ENCODE measurements at places on chromosomes 4 and X.

DNA sequence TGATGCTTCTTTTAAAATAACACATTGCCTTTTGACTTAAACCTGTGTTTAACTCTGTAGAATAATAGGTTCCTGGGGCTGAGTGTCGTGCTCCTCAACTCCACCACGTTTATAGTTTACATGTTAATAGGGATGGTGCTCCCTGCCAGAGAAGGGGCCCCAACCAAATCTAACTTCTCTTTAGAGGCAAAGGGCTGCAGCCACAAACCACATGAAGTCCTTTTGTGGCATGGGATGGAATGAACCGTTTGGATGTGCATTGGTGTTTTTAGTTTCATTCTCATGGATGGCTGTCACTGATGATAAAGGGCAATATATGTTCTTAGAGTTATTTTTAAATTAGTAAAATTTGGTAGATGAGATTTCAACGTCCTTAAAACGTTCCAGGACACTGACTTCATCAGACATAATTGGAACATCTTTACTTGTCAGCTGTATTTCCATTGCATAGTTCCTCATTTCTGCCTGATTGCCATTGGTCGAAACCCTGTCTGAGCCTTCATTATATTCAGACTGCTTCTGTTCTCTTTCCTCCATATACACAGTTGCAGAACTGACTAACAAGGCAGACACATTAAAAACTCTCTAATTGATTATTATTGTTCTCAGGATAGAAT is 60.4 kb upstream of the HPF1 start:
- DNase-seq = no peak

DNA sequence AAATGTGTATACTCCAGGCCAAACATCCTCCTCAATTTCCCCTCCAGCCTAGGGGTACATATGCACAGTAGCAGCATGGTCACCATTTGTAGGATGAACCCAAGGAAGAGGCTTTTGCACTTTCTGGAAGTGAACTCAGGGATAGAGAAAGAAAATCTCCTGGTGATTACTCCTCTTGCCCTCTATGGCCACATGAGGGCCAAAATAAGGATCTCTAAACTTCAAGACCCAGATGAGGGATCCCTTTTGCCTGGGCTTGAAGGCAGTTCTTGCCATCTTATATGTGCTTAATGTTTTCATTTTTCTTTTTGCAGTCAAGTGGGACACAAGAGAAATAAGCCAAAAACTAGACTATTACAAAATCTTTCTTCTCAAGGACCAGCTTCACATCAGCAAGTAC is 29.5 kb upstream of the MUC7 start:
- DNase-seq = no peak

GRCh38 chr4:76691807-76692582 is 205.9 kb downstream of the SOWAHB start:
- no peak for DNase-seq

DNA sequence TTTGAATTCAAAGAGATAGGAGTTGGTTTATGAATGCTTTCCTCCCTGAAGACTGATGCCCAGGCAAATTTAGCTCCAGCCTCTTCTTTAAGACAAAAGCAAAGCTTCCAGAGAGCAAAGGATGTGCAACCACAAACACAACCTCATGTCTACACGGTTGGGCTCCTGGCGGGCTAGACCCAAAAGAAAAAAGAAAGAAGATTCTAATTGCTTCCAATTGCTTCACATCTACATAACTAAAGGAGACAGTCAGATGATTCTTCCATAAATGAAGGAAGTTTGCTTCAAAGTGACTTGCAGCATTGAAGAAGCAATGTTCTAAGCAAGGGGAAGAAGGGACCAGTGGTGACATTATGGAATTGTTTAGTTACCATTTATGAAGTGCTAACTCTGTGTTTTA is 1603.0 kb upstream of the TENM3 start:
- no peak for DNase-seq

GRCh38 chr4:177367336-177367735 is 57.7 kb downstream of the NEIL3 start:
- no peak for DNase-seq

GRCh38 chr4:15162465-15163283 is 160.4 kb downstream of the CPEB2 start:
- no peak for DNase-seq

- DNase-seq = no peak
These were observed 43.4 kb downstream of the MOB1B start for GRCh38 chr4:70945452-70946055.

GRCh38 chr4:110137829-110138228 is 60.6 kb downstream of the ELOVL6 start:
- no peak for DNase-seq

DNA sequence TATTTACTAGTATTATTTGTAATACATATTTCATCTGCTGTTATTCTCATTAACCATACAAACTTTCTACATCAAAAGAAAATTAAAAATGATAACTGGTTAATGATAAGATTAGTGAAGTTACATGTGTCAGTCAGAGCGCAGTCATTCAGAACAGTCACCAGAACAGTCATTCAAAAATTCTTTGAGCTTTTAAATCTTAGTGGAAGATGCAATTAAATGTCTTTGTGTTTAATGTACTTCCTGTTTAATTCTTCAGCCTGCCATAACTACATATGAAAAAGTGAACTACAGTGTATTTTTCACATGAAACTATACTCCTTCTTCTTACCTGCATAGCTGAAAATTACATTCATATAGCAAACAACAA is 179.7 kb upstream of the NDST4 start:
- DNase-seq = no peak

GRCh38 chr4:177483760-177484159 is 41.5 kb upstream of the AGA start:
- DNase-seq = no peak

- no peak for DNase-seq
These were observed 19.9 kb downstream of the CC2D2A start for GRCh38 chr4:15489551-15489950.

- DNase-seq = no peak
These were observed 405.2 kb downstream of the PPARGC1A start for GRCh38 chr4:23484689-23485088.

- no peak for DNase-seq
These were observed 354.9 kb downstream of the DHRSX start for GRCh38 chrX:2145692-2146367.

GRCh38 chr4:65089666-65090065 is 580.6 kb downstream of the EPHA5 start:
- no peak for DNase-seq

- DNase-seq = no peak
These were observed 10.6 kb downstream of the ASMTL start for GRCh38 chrX:1442016-1442665.

- DNase-seq = no peak
These were observed 864.9 kb upstream of the SLIT2 start for GRCh38 chr4:19386786-19387185.

DNA sequence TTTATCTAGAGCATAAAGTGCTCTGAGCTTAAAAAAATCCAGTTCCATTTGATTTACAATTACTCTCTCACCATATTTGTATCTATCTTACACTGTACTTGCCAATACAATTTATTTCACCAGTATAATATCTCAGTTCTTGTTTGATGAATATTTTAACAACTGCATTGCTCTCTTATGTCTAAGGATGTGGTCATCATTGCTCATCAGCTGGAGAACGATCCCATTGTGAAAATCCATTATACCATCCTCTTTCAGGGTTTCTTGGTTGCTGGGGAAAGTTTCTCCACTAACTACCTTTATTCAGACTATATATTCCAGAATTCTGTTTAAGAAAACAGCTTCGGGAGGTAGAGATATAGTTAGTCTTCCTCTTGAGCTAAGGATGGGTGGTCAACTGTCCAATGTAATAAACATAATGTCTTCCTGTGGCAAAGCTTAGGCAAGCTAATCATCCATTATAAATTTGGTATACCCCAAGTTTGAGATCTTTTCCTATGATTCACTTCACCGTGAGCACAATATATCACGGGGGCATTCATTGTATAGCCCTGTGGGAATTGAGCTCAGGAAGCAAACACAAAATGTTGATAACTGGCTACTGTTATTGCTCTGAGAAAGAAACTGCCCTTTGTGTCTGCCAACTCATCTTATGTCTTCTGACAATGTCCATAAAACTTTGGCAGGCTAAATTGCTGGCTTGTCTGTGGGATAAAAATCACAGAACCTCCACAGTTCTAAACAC is 2361.9 kb downstream of the ARAP2 start:
- no peak for DNase-seq

GRCh38 chr4:108171339-108172230 is 2.9 kb upstream of the LEF1 start:
- no peak for DNase-seq

- no peak for DNase-seq
These were observed 11.6 kb downstream of the FGA start for GRCh38 chr4:154578919-154579318.

DNA sequence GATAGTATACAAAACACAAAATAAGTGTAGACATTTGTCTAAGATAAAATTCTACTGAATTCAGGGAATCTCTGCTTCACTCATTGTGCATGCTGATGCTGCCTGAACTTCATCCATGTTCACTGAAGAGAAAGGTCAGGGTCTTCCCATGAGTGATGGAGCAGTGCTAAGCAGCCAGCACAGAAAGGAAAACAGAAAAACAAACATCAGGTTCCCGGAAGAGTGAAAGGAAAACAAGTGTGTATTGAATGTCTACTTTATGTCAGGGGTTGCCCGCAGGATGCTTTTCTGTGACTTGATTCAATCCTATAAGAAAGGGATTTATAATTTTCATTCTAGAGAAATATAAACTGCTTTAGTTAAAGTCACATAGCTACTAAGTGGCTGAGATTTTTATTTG is 522.4 kb downstream of the RAB28 start:
- no peak for DNase-seq

GRCh38 chrX:85698921-85699320 is 319.5 kb upstream of the POF1B start:
- DNase-seq = no peak
